RPMI7951 (cell line): ENCODE measurements at places on chromosomes 2 and 18.

DNA sequence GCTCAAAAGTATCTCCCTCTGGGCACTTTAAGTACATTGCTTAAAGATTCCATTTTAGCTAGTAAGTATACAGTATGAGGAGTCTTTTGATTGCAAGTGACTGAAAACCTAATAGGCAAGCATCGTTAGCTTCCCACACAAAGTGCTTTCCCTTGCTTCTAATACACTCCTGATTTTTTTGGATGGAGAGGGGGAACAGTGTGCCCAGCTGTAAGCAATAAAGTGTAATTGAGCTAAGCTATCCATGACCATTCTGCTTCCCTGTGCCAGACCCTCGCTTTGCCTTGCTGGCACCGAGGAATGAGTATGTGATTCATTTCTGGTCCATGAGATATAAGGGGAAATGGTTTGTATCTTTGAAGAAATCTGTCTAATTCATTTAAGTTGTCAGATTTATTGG, 3.8 kb upstream of the ZNF24 start:
- DNase-seq: no peak

- DNase-seq: peak; percentile 9
These were observed 25.4 kb downstream of the WDR75 start for GRCh38 chr2:189466656-189467055.

DNA sequence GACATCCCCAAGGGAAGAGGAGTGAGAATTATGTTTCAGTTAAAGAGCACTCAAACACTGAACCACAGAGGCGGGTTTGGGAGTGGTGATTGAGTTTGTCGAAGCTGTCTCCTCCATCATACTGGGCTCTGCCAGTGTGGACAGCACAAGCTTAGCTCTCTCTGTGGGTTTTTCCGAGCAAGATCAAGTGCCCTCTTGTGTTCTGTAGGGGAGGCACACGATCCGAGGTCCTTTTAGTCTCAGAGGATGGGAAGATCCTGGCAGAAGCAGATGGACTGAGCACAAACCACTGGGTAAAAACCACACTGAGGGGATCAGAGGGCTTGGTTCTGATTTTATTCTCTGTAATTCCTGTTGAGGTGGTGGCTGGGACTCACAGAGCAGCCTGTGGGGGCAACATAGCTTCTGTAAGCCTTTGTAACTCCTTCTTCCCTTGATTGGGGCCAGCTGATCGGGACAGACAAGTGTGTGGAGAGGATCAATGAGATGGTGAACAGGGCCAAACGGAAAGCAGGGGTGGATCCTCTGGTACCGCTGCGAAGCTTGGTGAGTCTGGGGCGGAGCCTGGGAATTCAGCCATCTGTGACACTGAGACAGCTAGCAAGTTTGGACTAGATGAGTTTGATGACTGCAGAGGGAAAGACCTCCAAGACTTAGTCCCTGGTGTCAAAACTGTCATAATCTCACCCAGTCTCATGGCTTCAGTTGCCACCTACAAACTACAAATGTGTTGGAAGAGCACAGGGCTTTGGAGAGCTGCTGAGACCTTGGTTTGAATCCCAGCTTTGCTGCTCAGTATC, 2.0 kb downstream of the NAGK start:
- DNase-seq: peak; percentile 41

DNA sequence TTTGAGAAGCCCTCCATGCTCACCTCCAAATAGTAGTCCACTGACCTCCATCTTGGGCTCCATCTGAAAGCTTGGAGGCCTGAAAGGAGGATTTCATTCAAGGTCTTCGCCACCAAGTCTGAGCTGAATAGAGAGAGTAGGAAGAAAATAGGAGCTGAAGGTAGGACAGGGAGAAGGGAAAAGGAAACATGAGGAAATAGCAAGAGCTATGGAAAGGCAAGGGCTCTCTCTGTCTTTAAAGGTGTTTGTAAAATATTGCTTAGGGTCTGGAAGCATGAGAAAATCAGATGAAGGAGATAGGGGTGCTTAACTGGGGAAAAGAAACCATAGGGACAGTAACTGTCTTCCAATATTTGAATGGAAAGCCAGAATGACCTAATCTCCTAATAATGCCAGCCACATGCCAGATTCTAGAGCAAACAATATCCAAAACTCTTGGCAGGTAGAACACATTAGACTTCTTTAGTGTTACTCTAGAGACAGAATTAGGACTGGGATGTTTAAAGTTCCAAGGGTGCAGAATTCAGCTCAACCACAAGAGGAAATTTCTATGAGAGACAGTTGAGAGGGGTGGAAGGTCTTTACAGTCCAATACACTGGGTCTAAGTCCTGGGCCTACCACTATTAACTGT, 67.4 kb downstream of the NAB1 start:
- DNase-seq: no peak

- no peak for DNase-seq
These were observed 43.9 kb downstream of the BAZ2B start for GRCh38 chr2:159572459-159572858.
